ENCODE measurements at places on chromosomes 2 and 18. TPM values are rescaled to one million over a fixed set of nuclear protein-coding genes. Genes with fewer than 3 reads are reported as not detected.

The CYS1 gene
- not detected for total RNA-seq

The TLK1 gene
- total RNA-seq, result 8.3 TPM

The XIRP2 gene
- total RNA-seq, result 0.16 TPM

The ZNF236 gene
- total RNA-seq, result 9.5 TPM

The DTNB gene
- 4.2 TPM for total RNA-seq

The NAT8 gene
- total RNA-seq, result not detected

The TNFRSF11A gene
- total RNA-seq, result 4.4 TPM

The LINC00305 gene
- total RNA-seq, result not detected

The BCS1L gene
- total RNA-seq, result 33.8 TPM

The KYNU gene
- total RNA-seq, result 1.1 TPM

The OSR1 gene
- under 0.01 TPM for total RNA-seq

The GPAT2 gene
- 11.3 TPM for total RNA-seq

The LIPG gene
- 3.4 TPM for total RNA-seq

The TSPYL6 gene
- total RNA-seq, result not detected

The ITPRIPL1 gene
- total RNA-seq, result 4.7 TPM

The AKAIN1 gene
- not detected for total RNA-seq

The ZEB2 gene
- total RNA-seq, result 9.8 TPM

The SNED1 gene
- 19.8 TPM for total RNA-seq

The RTKN gene
- 3.2 TPM for total RNA-seq

The DSC1 gene
- not detected for total RNA-seq

The TTR gene
- total RNA-seq, result not detected

The PAIP2B gene
- 0.65 TPM for total RNA-seq

The TBR1 gene
- total RNA-seq, result not detected

The CDCA7 gene
- 7.3 TPM for total RNA-seq

The LPIN2 gene
- total RNA-seq, result 38.6 TPM

The MYO5B gene
- 0.31 TPM for total RNA-seq

The UCN gene
- total RNA-seq, result 0.44 TPM

The CFC1 gene
- not detected for total RNA-seq

The ADRA2B gene
- total RNA-seq, result not detected

The PLCL1 gene
- total RNA-seq, result 2.0 TPM

The VWC2L gene
- total RNA-seq, result not detected

The CMPK2 gene
- 1.4 TPM for total RNA-seq

The GKN1 gene
- total RNA-seq, result not detected

The SLC8A1 gene
- total RNA-seq, result 1.9 TPM

The SPP2 gene
- not detected for total RNA-seq

The GREB1 gene
- total RNA-seq, result not detected

The CHAC2 gene
- 3.9 TPM for total RNA-seq

The IL37 gene
- total RNA-seq, result not detected

The CHRNA1 gene
- total RNA-seq, result 0.16 TPM

The ANKRD62 gene
- total RNA-seq, result not detected

The DPP4 gene
- 16.4 TPM for total RNA-seq

The AGXT gene
- total RNA-seq, result not detected

The NMUR1 gene
- total RNA-seq, result not detected

The TOGARAM2 gene
- total RNA-seq, result 0.13 TPM

The GNLY gene
- not detected for total RNA-seq

The MFSD6 gene
- total RNA-seq, result 4.0 TPM

The CCDC121 gene
- total RNA-seq, result 1.8 TPM

The PROKR1 gene
- total RNA-seq, result not detected

The IL1R2 gene
- total RNA-seq, result not detected

The KCNG2 gene
- not detected for total RNA-seq
